ENCODE measurements at places on chromosomes 7 and 10.

- no peak for DNase-seq
Measured at GRCh38 chr7:21368317-21368716, 59.6 kb upstream of the SP4 start.

GRCh38 chr7:3301449-3301731 is 338 bp downstream of the SDK1 start:
- DNase-seq, result no peak

- no peak for DNase-seq
Measured at GRCh38 chr7:32043688-32044087, 26.5 kb downstream of the PDE1C start.

GRCh38 chr7:26365901-26366275 is 74.2 kb downstream of the SNX10 start:
- DNase-seq, result no peak

DNA sequence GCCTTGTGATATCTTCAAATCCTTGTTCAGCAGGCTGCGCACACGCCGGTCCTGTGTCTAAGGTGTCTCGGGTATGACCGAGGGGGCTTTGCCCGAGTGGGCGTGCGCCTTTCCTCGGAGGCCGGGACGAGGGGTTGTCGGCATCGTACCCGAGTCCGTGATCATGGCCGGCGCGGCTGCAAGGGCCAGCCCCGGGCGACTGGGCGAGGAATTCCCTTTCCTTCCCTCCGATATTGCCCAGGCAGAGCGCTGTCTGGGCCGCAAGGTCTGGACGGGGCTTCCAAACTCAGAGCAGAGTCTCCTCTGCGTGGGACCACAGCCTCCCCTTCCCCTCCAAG is 59.7 kb downstream of the ZNF467 start:
- no peak for DNase-seq

GRCh38 chr10:124651402-124651891 is 92.7 kb downstream of the FAM53B start:
- no peak for DNase-seq

DNA sequence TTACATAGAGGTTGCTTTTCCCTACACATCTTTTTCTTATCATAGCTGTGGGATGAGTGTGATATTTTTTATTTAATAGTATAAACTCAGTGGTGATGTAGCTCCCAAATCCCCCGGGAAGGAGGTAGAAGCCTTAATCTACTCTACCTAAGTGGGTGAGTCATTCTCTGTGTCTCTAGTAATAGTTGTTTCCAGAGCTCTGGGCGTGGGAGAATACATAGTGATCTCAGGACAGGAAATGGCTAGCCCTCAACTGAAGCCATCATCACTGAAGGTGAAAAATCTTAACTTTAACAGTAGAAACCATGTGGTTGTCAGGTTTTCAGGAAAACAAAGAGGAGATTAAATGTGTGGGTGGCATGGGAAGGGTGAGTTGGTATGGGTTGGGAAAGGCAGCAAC is 278.4 kb downstream of the ANKRD30A start:
- no peak for DNase-seq

GRCh38 chr7:139582671-139583155 is 59.2 kb downstream of the CLEC2L start:
- no peak for DNase-seq

DNA sequence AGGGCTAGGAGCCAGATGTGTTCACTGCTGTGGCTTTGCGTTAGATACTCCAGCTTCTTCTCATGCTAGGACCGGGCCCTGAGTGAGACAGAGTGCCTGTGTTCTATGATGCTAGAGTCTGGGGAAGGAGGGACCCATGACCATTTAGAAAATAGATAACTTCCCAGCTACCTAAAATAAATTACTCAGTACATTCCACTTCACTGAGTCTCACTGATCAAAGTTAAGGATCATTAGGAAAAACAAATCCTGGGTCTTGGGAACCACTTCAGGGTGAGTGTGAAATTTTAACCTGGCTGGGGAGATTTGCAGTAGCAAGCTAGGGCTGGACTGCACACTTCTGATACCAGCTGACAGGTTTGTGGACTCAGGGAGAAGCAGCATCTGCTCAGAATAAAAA is 138.1 kb downstream of the EMX2 start:
- DNase-seq, result no peak

DNA sequence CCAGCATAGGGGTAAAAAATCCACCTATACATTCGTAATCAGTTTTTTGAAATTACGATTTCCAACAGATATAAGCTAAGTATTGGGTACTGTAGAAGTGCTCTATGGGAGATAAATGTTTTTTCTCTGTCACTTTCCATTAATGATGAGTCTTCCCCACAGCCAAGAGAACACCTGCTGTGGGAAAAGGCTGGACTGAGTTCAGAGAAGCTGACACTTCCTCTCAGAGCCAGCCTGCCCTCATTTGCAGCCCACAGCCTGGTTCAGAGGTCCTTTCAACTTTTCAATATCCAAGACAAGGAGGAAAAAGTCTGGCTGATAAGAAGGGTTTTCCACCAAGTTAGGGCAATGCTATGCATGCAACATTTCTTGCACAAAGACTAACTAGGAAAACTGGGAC is 64.5 kb upstream of the DNAJB12 start:
- no peak for DNase-seq

GRCh38 chr10:2222631-2223030 is 485.3 kb upstream of the ADARB2 start:
- no peak for DNase-seq

- no peak for DNase-seq
Measured at GRCh38 chr10:4352414-4352961, 473.5 kb upstream of the AKR1E2 start.

DNA sequence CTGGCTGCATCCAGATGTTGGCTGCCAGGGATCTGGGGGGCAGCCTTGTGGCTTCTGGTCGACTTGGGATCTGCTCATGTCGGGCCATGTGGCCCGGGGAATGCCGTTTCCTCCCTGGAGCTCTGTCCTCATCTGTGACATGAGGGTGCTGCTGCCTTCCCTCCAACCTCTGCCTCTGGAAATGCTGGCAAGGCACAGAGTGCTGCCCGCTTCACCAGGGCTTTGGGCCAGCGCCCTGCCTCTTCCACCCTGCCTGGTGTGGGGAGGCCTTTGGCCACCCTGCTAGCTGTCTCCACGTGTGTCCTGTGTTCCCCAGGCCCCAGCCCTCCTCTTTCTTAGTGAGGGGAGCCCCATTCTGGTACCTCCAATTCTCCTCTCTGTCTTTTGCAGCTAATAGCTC is 5.8 kb upstream of the SMARCD3 start:
- DNase-seq, result no peak

- no peak for DNase-seq
Measured at GRCh38 chr10:17848646-17849045, 39.5 kb downstream of the MRC1 start.

- DNase-seq, result no peak
Measured at GRCh38 chr10:86234107-86234506, 132.5 kb downstream of the GRID1 start.

DNA sequence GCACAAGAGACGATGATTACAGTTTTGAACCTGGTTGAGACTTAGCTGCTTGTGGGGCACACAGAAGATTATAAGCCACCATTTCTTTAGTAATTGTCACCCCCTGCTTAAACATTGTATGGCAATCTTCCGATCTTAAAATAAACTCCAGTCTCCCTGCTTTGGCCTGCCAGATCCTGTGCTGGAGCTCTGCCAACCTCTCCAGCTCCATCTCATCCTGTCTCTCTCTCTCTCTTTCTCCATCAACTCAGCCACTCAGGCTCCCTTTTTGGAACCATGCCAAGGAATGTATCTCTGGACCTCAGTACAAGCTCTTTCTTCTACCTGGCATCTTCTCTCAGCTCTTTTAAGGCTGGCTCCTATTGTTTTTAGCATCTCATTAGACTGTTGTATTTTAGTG is 1053.2 kb downstream of the REEP3 start:
- DNase-seq, result no peak

- DNase-seq, result no peak
Measured at GRCh38 chr7:25877802-25878789, 273.9 kb upstream of the NFE2L3 start.

DNA sequence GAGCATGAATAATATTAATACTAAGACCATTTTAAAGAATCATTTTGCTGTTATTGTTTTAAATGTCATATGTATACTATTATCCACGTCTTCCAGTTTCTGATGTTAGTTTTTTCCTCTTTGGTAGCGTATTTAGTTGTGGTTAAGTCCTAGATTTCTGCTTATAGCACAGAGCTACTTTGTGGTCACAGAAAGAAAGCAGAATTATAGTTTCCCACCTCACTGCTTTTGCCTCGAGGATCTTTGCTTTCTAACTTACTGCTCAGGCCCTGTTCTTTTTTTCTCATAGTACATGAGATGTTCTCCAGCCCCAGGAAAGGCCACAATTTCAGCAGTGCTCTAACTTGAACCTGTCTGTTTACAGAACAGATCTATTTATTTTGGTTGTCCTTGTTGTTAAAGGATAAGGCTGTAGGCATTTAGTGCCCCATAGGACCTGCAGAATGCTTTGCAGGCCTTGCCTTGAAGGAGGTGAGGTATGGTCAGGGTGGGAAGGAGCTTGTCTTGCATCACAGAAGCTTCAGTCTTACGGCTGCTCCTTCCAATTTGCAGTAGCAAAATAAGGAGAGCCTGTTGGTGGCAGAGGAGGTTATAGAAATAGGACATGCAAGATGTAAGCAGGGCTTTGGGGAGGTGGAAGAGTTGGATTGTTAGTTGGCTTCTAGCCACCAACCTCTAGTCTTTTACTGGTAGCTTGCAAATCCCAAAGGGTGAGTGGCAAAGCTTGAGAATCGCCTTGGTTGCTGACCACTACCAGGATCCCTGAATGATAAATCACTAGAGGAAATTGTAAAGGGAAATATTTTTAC is 129.1 kb downstream of the LRRC4 start:
- DNase-seq, result no peak

DNA sequence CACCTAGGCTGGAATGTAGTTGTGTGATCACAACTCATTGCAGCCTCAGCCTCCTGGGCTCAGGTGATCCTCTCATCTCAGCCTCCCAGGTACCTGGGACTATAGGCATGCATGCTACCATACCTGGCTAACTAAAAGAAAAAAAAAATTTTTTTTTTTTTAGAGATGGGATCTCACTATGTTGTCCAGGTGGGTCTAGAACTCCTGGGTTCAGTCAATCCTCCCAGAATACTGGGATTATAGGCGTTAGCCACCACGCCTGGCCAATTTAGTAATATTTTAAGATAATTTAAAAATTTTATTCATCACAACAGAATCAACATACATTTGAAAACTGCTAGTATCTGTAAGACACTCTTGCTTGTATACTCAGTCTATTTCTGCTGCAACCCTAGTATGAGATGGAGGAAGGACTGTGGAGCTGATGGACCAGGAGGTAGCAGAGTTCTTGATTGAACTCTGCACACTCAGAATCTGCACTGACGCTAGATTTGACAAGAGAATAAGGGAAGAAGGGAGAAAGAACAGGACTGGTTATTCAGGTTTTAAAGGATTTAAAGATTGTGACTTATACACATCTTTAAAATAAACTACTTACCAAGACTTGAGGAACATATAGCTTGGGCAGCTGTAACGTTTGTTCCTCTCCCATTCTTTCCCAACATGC is 57.6 kb downstream of the VCL start:
- DNase-seq, result no peak

- no peak for DNase-seq
Measured at GRCh38 chr7:73779517-73779916, 9.4 kb upstream of the CLDN3 start.

DNA sequence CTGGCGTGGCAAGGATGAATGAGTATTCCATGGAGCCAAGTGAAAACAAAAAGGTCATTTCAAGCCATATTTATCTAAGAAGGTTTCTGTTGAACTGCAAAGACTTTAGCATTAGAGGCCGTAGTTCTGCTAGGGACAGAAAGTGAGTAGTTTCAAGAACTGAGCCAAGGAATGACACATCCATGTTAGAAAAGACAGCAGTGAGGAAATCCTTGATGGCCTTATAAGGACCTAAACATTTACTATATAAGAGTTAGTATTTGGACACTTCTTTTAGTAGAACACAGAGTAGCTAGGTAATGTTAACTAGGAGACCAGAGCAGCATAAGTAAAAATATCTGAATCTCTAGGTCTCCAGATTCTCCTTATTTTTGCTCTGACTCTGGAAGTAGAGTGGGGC is 329.8 kb upstream of the SEMA3D start:
- no peak for DNase-seq

GRCh38 chr10:127922675-127923366 is 15.9 kb downstream of the PTPRE start:
- no peak for DNase-seq

- DNase-seq, result no peak
Measured at GRCh38 chr7:12893292-12893691, 205.9 kb downstream of the ARL4A start.

DNA sequence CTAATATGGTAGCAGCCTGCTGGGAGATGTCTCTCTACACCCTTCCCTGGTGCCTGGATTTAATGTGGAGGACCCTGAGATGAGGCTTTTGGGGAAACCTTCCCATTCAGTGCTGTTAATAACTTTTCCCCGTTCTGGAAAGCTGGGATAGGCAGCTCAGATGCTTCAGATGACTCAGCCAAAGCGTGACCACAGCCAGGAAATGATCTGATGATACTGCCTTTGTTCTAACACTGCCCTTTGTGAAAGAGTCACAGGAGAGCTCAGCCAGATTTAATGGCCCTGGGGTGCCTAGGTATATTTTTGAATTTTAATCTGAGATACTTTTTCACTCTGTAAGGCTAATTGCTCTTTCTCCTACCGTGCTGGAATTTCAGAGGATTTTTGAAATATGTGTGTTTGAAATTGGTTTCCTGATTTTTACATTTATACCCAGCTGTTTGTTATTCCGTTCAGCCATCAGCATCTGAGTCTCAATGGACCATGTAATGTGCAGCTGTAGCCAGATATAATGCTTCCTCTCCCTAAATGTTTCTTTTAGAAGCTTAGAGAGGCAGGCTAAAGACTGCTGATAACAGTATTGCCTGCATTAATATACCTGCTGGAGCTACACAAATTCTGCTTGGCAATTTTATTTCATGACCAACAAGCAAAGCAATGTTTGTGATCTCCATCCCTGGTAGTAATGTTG is 17.8 kb downstream of the CELF2 start:
- DNase-seq, result no peak

DNA sequence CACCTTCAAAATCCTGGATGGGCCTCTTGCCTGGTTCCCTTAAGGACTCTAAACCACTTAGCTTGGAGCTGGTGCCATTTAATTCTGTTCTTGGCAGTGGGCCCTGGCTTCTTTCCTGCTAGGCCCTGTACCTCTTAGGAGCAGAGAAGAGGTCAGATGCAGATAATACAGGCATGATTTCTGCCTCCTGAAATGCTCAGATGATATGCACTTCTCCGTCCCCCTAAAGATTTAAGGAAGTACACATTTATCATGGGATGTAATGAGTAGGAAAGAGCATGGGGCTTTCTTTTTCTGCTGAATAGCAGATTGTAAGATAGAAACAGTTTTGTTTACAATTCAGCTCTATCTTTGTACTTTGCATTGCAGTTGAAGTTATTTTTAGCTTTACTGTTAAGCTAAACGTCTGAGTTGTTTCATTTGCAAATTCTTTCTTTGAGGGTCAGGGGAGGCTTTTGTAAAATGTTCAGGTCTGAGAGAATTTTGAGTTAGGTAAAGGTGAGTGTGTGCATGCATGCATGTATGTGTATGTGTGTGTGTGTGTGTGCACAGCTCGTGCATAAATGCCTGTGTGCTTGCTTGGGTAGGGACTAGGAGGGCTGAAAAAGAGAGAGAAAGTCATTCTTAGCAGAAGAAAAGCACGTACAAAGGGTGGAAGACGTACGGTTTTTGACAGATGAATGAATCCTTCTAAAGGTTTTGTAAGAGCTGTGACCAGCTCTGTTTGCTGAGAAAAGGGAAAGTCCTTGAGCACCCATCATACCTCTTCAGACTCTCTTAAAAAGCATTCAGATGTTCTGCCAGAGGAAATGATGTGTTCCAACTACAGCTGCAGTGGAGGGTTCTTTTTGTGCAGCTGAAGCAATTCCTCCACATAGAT is 364.2 kb downstream of the AUTS2 start:
- no peak for DNase-seq

GRCh38 chr7:73919694-73920375 is 58.9 kb downstream of the TMEM270 start:
- no peak for DNase-seq

All from activated naive CD4-positive, alpha-beta T cell treated with anti-CD3 and anti-CD28 coated beads, Interleukin-2, amount 50 U/mL, for 16 hours (primary cell).